ENCODE measurements at places on chromosomes 1 and 21. TPM values are rescaled to one million over a fixed set of nuclear protein-coding genes. Genes with fewer than 3 reads are reported as not detected.

Gene PLA2G2D
- polyA plus RNA-seq: not detected

Gene CYP4X1
- 0.69 TPM for polyA plus RNA-seq

Gene OR2L2
- not detected for polyA plus RNA-seq

Gene EDARADD
- 0.70 TPM for polyA plus RNA-seq

Gene RNF187
- polyA plus RNA-seq: 160 TPM

Gene SLC35F3
- 2.0 TPM for polyA plus RNA-seq

Gene TNFSF4
- polyA plus RNA-seq: 1.4 TPM

Gene TNNI3K
- 13.4 TPM for polyA plus RNA-seq

Gene RNU1-3
- polyA plus RNA-seq: not detected

Gene PDIK1L
- 7.1 TPM for polyA plus RNA-seq

Gene AMY1A
- not detected for polyA plus RNA-seq

Gene GUCA2B
- polyA plus RNA-seq: not detected

Gene ILDR2
- 5.0 TPM for polyA plus RNA-seq

Gene SYTL1
- 31.8 TPM for polyA plus RNA-seq

Gene NEK7
- 73.3 TPM for polyA plus RNA-seq

Gene CD1B
- not detected for polyA plus RNA-seq

Gene RAB42
- 11.9 TPM for polyA plus RNA-seq

Gene NPPA
- 90.0 TPM for polyA plus RNA-seq

Gene C4BPB
- not detected for polyA plus RNA-seq

Gene AK5
- 0.97 TPM for polyA plus RNA-seq

Gene HUNK
- polyA plus RNA-seq: 13.2 TPM

Measured in cardiac muscle cell (in vitro differentiated cells and primary cell).